GM10248 (cell line): ENCODE measurements at places on chromosomes 3 and 15.

GRCh38 chr3:79284781-79285180 lies 483.0 kb downstream of the ROBO1 start:
- DNase-seq, result no peak

GRCh38 chr15:74857082-74857655 lies 14.2 kb upstream of the ULK3 start:
- DNase-seq, result peak; percentile 70

DNA sequence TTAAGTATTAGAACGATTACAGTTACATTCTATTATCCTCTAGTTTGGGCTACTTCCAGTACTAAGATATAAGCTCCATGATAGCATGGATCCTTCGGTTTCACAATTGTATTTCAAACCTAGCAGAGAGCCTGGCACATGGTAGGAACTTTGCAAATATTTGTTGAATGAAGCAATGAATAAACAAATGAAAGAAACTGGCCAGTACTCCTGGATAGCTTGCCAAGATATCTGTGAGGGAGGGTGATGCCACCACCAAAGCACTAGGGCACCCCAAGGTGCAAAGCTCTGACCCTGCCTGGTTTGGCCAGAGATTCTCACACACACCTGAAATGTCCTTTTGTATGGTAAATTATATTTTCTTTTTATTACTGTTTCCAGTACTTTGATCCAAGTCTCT lies 44.3 kb upstream of the PLAAT1 start:
- no peak for DNase-seq

- DNase-seq, result no peak
Measured at GRCh38 chr3:112745567-112746248, 101.0 kb downstream of the CD200R1L start.

- DNase-seq, result no peak
Measured at GRCh38 chr3:188624384-188624783, 470.4 kb downstream of the LPP start.

- no peak for DNase-seq
Measured at GRCh38 chr3:197480320-197480719, 75.4 kb downstream of the BDH1 start.

DNA sequence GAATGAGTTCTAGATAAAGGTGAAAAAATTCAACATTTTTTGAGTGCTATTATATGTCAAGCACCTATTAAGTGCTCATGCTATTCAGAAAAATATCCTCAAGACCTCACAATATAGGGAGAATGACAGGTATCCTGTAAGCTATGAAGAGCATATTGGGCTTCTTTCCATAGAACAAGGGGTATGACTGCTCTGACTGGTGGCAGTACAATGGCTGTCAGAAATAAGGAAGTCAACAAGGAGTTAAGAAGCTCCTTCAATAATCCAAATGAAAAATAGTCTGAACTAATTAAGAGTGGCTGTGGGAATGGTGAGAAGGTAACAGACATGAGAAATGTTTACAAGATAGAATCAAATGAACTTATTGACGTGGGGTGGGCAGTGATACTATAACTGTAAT lies 24.7 kb downstream of the NPTN start:
- no peak for DNase-seq

DNA sequence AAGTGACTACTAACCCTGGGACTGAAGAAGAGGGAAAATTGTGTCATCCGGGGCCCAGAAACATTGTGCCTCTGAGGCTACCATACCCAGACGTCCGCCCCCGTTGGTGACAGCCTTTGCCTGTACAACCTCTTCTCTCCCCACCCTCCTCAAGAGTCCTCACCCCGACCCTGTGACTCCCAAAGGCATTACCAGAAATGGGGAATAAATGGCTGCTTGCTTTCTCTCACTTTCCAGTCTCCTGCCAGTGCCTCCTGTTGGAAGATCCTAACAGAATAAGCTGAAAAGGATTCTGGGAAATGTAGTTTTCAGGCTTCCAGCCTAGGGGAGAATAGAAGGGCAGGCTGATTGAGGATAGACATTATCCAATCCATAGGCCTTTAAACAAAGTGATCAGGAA lies 30.8 kb upstream of the SLC25A36 start:
- no peak for DNase-seq

DNA sequence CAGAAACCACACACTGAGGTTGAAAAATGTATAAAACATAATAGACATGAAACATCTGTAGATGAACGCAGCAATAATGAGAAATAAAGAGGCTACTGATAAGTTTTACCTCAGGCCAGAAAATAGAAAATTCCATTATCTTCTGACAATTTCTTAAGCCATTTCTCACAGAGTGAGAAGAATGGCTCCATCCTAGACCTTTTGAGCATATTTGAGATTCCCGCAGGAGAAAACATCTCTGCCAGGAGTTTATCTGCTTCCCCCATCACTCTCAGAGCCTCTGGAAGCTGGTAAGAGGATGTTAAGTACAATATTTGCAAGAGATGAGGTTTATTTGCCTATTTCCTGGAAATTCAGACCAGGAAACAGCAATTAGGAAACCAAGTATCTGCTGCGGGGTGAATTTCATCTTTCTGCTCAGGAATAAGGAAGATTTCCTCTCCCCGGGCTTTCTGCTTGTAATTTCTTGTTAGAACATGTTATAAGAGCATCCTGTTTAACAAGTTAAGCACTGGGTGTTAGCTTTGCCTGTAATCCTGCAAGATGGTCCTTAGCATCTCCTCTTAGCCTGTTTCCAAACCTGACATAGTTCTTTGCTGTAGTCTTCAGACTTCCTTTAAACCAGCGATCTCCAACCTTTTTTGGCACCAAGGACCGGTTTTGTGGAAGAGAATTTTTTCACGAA lies 54.8 kb downstream of the ATP13A4 start:
- DNase-seq, result no peak

GRCh38 chr15:83983634-83984458 lies 251.7 kb upstream of the GOLGA6L4 start:
- DNase-seq, result peak; percentile 46

DNA sequence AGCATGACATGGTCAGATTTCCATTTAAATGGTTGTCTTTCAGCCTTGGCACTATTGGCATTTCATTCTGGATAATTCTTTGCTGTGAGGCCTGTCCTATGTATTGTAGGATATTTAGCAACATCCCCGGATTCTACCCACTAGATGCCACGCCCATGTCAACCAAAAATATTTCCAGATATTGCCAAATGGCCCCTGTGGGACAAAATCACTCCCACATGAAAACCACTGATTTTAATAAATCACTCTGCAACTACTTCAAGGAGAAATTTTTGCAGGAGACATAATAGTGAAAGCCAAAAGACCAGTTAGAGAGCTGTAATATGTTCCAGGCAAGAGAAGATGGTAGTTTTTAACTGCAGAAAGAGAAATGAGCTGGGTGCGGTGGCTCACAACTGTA lies 55.9 kb upstream of the RARB start:
- no peak for DNase-seq

DNA sequence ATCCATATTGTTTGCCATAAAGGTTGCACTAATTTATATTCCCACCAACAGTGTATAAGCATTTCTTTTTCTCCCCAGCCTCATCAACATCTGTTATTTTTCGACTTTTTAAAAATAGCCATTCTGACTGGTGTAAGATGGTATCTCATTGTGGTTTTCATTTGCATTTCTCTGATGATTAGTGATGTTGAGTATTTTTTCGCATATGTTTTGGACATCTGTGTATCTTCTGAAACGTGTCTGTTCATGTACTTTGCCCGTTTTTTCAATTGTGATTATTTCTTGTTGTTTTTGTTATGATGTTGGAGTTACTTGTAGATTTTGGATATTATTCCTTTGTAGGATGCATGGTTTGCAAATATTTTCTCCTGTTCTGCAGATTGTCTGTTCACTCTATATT lies 46.5 kb downstream of the TP63 start:
- DNase-seq, result no peak

GRCh38 chr3:144107923-144108322 lies 136.3 kb downstream of the DIPK2A start:
- no peak for DNase-seq

DNA sequence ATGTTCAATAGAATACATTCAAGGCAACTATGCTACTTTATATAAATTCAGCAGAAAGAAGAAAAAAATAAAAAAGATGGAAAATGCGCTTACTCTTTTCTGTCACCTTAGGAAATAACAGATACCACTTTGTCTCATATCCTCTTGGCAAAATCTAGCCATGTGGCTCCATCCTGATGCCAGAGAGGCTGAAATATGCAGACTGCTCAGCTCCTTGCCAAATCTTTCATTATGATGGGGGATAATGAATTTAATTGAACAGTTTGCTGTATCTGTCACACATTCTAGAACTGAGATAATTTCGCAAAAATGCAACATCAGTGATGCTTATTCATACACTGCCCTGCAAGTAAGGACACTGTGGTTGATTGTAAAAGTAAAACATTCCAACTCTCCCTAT lies 1081.5 kb downstream of the PLOD2 start:
- no peak for DNase-seq
